ENCODE measurements at places on chromosomes 16 and 17. TPM values are rescaled to one million over a fixed set of nuclear protein-coding genes. Genes with fewer than 3 reads are reported as not detected.

- no peak for DNase-seq
These were observed 41.9 kb upstream of the SDK2 start for GRCh38 chr17:73686126-73686525.

DNA sequence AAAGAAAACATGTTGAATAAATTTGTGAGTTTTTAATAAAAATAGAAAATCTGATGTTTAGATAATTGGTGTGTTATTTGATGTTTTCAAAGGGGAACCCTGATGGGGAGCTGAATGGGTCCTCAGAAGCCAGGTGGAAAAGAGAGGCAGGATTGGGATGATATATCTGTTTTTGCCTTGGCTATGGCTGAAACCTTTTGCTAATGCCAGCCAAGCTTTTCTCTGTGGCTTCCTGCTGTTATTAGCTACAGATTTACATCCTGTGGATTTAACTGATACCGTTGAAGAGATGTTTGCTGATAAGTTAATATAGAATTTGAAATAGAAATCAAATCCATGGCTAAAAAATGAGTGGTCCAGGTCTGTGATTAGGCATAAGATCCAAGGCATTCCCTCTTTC, 4.2 kb upstream of the AATF start:
- DNase-seq = no peak

DNA sequence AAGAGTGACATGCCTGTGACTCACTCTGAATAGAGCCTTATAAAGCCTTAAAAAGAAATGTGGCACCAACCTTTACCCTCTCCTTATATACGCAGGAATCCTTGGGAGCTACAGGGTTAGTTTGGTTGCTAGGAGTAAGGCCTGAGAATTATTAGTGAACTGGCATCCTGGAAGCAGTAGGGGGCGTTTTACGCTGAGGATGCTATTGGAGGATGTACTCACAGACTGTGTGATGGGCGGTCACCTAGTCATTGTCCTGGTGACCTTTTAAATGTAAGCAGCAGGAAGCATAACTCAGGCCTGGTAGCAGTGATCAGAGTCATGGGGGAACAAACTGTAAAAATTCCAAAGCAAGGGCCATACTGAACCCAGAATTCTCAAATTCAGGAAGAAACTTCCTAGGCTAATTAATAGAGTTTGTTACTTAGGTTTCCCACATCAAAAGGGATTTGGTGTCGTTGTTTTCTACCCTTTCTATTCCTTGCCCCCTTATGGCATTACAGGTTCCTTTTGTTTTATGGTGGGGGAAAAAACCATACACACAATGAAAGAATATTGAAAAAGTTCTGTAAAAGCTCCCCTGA, 153.8 kb downstream of the SNX11 start:
- DNase-seq = no peak

DNA sequence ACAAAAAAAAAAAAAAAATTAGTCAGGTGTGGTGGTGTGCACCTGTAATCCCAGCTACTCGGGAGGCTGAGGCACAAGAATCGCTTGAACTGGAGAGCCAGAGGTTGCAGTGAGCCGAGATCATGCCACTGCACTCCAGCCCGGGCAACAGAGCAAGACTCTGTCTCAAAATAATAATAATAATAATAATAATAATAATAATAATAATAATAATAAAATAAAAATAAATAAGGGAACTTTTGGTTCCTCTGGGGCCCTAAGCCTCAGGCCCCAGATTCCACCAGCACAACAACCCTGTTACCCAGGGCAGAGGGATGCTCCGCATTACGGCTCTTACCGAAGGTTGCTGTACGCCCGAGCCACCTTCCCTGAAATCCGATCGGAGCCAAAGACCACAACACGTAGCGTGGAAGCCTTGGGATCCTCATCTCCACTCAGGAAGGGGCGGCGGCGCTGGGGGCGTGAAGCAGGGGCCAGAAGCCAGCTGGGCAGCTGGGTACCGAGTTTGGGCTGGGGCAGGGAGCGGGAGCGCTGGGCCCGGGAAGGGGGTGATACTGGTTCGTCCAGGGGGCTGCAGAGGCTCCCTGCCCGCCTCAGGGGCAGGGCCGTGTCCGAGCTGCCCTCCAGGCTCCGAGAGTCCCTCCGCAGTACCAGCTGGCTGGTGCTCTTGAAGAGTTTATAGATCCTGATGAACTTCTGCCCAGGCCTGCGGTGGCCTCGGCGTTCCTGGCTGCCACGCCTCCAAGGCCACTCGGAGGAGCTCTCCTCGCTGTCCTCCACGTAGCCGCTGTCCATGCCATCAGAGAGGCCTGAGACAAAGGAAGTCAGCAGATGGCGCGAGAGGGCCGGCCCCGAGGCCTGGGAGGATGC, 20.6 kb upstream of the PIK3R6 start:
- peak; percentile 44 for DNase-seq

GRCh38 chr17:78105551-78105950, 23.0 kb downstream of the TMC6 start:
- no peak for DNase-seq

DNA sequence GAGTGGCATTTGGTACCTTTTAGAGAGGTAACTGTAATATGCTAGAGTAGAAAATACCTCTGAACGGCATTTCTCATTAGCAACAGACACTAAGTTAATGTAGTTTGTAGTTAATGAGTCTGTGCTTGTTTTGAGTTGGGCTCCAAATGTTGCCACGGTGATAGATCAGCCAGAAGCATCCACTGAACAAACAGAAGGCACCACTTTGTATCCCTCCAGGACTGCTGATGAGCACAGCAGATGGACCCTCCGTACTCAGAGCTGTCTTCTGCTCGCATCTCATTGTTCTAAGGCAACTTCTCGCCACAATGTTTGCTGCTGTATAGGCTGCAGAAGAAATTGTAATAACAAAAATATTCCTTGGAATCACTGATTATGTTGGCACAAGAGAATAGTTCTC, 56.1 kb downstream of the TNRC6C start:
- no peak for DNase-seq

DNA sequence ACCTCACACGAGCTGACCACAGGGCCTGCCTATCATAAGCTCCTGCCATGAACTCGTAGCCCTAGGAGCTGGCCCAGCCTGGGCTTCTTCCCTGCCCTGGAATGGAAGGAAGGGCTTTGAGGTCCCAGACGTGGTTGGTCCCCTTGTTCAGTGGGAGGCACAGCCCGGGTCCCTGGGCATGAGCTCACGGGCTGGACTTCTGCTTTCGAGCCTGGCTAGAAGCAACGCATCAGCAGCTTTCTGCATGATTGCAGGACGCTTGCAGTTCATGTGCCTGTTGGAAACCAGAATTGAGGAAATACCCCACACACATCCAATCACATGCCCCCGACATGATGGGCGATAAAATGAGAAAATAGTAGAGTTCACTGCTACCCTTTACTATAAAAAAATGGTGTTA, 293.3 kb downstream of the MAF start:
- DNase-seq = peak; percentile 36

- no peak for DNase-seq
These were observed 44.2 kb upstream of the CLEC18A start for GRCh38 chr16:69906838-69907401.

DNA sequence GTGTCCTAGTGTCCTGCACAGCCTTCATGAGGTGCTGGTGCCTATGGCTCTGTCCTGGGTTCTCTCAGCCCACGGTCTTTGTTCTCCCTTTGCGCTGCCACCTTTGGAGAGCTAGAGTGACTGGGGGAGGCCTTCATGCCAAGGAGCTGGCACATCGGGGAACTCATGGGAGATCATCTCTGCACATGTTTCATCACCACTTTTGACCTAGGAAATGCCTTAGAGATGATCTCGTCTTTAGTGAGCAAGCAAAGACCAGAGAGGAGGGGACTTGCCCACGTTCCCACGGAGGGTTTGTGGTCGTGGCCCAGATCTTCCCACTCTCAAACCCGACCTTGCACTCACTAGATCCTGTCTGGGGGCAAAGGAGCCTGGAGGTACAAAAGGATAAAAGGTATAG, 23.5 kb downstream of the TBX4 start:
- DNase-seq = no peak

DNA sequence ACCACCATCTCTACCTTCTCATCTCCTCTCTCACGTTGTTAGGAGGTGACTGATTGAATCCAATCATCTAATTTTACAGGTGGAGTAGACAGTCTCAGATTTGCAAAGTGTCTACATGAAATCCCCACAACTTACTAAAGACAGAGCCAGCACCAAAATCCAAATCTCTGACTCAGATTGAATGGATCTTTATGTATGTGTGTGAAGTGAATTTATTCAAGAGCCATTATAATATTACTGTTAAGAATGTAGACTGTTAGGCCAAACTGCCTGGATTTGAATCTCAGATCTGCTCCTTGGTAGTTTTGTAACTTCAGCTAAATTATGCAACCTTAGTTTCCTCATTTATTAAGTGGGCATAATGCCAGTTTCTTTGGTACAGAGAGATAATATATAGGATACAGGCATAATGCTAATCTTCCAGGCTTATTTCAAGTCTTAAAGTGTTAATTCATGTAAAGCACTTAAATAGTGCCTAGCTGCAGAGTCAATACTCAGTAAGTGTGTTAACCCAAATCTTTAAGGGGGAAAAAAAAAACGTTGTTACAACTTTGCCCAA, 12.7 kb downstream of the CNEP1R1 start:
- DNase-seq = no peak

DNA sequence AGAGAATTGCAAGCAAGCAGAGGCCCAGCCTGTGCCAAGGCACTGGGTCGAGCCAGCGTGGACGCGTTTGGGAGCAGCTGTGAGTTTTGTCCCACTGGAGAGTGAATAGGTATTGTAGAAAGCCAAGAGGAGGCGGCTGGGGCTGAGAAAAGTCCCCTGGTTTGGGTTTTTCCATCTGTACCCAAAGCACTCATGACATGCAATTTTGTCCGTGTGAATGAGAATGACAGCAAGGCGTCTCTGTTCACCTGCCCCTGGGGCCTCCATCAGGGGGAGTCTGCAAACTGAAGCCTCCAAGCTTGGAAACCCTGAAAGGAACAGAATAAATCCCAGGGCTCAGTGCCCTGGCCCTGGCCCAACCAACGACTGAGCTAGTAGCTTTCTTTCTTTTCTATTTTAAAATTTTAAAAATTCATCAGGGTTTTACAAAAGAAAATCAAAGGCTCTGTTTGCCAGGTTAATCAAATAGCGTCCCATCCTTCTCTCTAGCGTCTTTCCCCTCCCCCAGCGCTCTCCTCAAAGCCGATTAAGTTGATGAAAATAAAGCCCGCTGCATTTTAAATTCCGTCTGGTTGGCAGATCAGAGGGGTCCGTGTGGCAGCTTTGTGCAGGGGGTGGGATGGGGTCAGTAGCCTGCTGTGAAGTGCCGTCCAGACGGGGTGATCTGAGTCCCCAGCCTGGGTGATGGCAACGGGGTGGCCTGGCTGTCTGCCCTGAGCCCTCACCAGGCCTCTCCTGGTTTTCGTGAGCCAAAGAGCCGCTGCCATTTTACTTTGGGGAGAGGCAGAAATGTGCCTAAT, 171.0 kb downstream of the KATNIP start:
- DNase-seq = peak; percentile 31

DNA sequence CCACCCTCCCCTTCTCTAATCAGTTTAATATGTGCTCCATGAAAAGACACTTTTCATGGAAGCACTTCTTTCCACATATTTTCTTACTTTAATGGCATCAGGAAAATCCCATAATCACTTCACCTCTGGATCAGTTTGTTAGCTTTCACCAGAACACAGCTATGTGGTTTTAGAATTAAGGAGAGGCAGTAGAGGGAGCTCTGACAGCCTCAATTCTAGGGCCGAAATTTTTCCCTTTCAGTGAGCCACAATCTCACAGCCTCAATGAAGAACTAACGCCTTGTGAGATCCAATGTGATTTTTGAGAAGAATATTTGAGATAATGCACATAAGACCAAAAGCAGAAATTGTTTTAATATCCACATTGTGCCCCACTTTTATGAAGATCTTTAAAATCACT, 1494.0 kb upstream of the CDH8 start:
- no peak for DNase-seq

DNA sequence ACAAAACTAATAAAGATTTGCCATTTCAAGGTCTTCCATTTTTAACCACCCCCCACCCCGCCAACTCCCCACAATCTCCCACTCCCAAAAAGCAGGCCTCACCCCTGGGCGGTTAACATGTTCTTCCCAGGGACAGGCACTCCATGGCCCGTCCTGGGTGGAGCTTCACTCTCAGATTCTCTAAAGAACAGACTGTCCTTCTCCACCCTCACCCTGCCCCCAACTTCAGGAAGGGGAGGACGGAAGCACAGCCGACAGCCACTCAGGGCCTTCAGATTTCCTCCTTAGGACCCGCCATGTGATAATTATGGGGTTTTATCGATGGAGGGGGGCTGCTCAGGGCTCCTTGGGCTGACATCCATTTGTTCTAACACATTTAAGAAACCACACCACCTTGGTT, 61.9 kb downstream of the ZFHX3 start:
- peak; percentile 65 for DNase-seq

GRCh38 chr16:77948835-77949234, 73.5 kb upstream of the CLEC3A start:
- DNase-seq = no peak

DNAAF8 gene
- not detected for total RNA-seq

RAB26 gene
- 1.5 TPM for total RNA-seq

PTX4 gene
- total RNA-seq = not detected

OGFOD1 gene
- total RNA-seq = 35.3 TPM

TBC1D3I gene
- total RNA-seq = 0.68 TPM

AHSP gene
- total RNA-seq = not detected
